ENCODE measurements at places on chromosomes 1 and 21.

GRCh38 chr1:229803626-229804217 lies 177.7 kb downstream of the URB2 start:
- no peak for DNase-seq

DNA sequence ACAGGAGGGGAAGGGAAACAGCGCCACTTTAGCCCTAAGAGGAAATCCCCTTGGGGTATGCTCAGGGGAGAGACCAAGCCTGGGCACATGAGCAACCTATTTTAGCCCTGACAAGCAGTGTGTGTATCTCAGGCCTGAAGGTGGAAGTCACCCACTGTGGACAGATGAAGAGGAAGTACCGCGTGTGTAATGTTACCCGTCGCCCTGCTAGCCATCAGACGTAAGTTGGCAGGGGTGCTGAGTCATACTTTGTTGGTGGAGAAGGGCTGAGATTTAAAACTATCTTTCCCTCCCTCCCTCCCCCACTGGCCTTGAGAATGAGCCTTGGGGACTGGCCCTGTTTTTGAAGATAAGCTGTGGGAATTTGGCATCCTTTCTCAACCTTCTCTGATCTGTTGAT lies 11.2 kb downstream of the AGO1 start:
- DNase-seq, result no peak

GRCh38 chr1:59680044-59680443 lies 134.7 kb upstream of the HOOK1 start:
- DNase-seq, result no peak

DNA sequence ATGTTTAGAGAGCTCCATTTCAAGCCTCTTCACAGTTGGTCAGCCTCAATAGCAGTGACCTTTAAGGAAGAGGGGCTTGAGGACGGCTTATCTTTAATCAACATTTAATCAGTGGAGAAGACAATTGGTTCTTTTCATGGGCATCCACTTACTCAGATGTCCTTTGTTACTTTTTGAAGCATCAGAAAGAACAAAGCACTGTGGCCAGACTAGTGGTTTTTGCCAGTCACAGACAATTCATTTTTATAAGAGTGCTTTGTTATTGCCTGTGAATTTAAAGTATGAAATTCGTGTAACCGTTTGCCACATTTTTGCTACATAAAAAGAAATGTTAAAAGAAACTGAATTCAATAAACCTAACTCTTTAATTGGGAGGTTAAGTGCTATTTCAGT lies 222.8 kb downstream of the TPR start:
- no peak for DNase-seq

DNA sequence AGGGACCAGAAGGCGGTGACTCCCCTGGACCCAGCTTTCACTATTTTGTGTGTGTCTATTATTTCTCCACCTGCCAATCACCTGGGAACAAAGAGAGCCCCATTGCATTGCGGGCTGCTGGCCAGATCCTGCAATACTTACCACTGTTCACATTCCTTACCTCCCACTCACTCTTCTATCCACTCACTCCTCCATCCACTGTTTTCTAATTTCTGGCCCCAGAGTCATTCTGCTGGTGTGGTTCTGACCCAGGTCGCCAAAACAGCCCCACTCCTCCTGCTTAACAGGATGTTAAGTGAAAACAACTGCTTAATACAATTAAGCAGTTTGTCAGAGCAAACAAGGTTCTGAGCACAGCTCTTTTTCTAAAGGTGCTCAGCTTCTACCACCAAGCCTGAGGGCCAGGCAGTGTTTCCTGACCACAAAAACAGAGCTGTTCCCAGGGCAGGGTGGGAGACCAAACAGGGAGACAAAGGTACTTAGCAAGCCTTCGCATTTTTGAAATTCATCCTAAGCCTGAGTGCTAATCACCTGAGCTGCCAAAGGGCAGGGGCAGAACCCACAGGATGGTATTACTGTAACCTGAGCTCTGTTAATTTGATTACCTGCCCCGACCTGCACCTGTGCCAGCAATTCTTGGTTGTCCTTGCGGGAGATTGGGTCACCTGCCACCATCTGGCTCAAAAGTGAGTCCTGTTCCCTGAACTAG lies 38.5 kb upstream of the EFCAB14 start:
- DNase-seq, result no peak

DNA sequence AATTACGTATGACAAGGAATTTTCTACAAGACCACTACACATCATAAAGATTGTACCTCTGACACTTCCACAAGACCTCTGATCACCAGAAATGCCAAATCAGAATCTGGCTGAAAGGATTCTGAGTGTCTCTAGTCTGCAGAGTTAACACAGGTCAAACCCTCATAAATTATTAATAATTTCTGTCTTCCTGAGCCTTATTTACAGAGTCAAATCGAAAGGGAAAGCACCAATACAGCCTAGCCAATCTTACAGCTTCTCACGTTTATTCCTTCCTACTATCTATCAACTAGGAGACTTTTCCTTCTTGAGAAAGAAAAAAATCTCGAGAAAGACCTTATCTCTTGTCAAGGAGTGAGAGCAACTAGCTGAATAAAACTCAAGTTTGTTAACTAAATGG lies 2151.6 kb downstream of the MRPL39 start:
- no peak for DNase-seq

- DNase-seq, result no peak
These were observed 225.9 kb upstream of the POU3F1 start for GRCh38 chr1:38272515-38272914.

- no peak for DNase-seq
These were observed 18.4 kb upstream of the F3 start for GRCh38 chr1:94559921-94560320.

DNA sequence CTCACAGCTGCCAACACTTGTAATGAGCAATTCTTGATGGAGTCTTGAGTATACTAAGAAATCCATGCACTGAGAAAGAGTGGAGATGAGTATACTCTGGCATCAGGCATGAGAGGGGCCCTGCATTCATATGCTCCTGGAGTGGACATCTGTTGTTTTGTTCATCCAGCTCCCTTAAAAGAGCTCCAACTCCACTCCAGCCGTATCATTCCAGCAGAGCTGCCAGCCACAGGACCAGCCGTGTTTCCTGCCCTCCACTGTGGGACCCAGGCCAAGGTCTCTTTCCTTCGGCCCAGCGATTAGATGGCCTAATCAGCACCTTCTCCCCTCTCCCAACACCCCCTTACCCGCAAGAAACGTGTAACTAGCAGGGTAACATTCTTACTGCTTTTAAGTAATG lies 144.5 kb downstream of the OMA1 start:
- no peak for DNase-seq

- DNase-seq, result no peak
These were observed 66.3 kb downstream of the C1orf185 start for GRCh38 chr1:51168266-51168845.

GRCh38 chr1:27934818-27935549 lies at the start of gene SMPDL3B:
Gene SMPDL3B (plus strand): TSS chr1:27935000. CDS start chr1:27935184, 184 bp downstream.
- DNase-seq, result no peak

DNA sequence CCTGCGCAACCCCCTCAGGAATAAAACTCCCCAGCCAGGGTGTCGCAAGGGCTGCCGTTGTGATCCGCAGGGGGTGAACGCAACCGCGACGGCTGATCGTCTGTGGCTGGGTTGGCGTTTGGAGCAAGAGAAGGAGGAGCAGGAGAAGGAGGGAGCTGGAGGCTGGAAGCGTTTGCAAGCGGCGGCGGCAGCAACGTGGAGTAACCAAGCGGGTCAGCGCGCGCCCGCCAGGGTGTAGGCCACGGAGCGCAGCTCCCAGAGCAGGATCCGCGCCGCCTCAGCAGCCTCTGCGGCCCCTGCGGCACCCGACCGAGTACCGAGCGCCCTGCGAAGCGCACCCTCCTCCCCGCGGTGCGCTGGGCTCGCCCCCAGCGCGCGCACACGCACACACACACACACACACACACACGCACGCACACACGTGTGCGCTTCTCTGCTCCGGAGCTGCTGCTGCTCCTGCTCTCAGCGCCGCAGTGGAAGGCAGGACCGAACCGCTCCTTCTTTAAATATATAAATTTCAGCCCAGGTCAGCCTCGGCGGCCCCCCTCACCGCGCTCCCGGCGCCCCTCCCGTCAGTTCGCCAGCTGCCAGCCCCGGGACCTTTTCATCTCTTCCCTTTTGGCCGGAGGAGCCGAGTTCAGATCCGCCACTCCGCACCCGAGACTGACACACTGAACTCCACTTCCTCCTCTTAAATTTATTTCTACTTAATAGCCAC lies 696 bp downstream of the TGFB2 start:
- DNase-seq, result peak; percentile 33

DNA sequence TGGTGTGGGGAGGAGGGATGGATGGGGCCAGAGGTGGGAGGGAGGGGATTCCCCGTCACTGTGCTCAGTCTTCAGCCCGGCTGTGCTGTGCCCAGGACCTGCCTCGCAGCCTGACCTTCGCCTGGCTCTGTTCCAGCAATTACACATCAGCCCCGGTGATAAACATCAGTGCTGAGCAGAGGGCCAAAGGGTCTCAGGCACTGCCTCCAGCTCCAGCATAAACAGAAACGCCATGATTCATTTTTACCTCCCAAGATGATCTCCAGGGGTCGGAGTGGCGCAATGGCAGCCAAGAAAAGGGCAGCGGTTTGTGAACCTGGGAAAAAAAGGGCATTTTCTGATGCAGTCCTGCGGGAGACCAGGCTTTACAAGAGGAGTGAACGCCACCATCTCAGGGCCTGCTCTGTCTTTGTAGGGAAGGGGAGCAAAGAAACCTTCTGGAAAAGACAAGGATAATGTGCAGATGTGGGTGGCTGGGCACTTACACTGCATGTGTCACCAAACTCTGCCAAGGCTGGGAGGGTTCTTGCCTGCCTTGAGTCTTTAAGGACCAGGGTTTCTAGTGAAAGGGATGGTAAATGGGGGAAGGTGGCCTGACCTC lies 28.1 kb downstream of the SHISA4 start:
- peak; percentile 90 for DNase-seq

- DNase-seq, result no peak
These were observed 21.3 kb downstream of the USP25 start for GRCh38 chr21:15751037-15751436.

DNA sequence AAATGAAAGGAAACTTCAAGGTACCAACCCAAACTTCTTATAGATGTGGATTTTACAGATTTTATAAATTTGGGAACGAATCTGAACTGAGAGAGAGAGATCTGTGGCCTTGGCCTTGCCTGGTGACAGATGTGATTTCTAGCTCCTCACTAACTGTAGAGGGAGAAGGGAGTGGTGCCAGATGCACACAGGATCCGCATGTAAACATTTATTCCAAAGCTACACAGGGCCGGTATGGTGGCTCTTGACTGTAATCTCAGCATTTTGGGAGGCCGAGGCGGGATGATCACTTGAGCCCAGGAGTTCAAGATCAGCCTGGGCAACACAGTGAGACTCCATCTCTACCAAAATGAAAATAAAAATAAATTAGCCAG lies 77.1 kb downstream of the PGBD5 start:
- DNase-seq, result no peak

DNA sequence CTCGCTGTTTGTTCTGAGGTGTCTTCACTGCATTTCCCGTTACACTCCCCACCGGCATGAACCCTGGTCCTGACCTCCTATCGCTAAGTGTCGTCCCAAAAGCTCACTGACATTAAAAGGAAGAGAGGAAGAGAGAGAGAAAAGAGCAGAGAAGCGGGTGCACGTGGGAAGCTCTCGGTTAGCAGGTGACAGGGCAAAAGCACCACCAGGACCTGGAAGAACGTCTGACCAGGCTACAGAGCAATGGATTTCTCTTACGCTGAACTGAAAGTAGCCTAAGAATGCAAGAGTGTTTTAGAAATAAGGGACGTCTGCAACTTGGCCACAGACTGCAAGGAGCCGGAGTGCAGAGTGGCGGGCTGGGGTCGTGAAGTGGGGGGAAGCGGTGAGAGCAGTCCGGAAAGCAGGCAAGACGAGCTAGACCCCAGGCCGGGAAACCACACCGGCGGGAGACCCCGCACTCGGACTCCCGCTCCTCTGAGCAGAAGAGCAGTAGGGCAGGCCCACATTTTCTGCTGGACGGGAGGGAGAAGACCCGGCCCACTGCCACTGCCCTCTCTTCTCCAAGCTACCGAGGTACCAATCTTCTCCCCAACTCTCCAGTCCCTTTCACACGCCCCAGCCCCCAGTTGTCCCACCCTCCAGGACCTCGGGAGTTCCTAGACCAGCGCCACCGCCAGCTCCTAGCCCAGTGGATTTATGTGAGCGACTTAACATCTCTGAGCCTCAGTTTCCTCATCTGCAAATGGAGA lies 8.3 kb upstream of the MPZL1 start:
- DNase-seq, result no peak

Data from T1000 (cell line).